AG04449 (cell line): ENCODE measurements at places on chromosomes 3 and 15.

DNA sequence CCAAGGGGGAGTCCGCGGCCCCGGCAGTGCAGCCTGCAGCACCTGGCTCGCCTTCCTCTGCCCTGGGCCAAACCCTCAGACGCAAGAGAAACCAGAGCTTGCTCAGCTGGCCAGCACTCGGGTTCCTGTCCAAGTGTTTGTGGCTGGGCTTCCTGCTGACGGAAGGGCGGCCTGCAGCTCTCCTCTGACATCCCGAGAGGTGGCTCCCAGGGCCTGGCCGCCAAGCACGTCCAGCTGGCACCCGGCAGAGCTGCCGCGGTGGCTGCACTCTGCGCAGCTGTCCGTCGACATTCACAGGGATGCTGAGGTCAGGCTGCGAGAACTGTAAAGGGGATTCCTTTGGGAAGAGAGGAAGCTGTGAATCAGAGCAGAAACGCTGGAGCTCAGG, 85.6 kb downstream of the CPN2 start:
- DNase-seq, result no peak

GRCh38 chr15:57403566-57404325, 27.4 kb downstream of the CGNL1 start:
- DNase-seq, result no peak

DNA sequence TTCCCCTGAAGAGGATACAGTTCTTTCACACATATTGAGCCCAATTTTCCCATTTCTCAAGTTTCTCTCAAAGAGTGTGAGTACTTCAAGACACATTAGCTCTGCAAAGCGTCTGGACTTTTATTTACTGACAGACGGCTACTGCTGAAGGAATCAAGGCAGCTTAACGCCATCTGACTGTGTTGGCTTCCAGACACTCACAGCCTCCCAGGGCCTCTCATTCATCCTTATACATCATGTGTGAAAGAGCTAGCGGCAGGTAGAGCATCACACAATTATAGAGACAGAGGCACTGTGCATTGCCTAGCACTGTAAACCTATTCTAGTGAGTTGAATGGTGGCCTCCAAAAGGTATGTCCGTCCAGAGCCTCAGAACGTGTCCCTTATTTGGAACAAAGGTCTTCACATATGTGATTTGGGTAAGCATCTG, 284.1 kb upstream of the STT3B start:
- no peak for DNase-seq

DNA sequence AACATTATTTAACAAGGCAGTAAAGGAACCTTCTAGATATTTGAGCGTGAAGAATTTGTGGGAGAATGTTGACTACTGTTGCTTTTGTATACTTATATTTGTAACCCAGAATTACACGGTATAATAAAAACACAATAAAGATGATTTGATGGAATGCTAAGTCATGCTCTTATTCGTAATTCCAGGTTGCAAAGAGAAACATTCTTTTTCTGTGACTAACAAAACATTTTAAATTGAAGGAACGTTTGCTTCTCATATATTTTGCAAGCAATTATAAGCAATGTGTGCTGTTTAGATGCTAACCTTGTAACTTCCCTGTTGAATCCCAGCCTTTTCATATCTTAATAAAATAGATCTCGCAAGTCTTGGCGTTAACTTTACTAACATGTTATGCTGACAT, 124.4 kb upstream of the CGNL1 start:
- DNase-seq, result peak; percentile 16

- DNase-seq, result no peak
Measured at GRCh38 chr3:171258316-171258715, 201.9 kb downstream of the TNIK start.

DNA sequence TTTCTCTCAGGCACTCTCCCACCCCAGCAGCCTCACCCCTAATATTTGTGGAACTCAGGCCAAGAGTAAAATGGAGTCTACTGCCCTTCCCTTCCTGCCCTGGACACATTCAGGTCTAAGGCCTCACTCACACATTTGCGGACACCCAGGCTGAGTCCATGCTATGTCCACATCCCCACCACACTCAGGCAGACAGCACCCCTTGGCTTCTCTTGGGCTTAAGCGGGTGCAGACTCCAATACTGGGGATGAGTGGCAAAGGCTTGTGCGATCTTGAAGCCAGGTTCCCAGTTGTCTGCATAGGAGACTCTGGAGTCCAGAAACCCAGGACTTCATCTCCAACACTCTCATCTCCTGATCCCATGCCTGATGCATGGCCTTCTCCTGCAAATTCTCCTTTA, 17.5 kb upstream of the CFAP100 start:
- DNase-seq, result no peak

DNA sequence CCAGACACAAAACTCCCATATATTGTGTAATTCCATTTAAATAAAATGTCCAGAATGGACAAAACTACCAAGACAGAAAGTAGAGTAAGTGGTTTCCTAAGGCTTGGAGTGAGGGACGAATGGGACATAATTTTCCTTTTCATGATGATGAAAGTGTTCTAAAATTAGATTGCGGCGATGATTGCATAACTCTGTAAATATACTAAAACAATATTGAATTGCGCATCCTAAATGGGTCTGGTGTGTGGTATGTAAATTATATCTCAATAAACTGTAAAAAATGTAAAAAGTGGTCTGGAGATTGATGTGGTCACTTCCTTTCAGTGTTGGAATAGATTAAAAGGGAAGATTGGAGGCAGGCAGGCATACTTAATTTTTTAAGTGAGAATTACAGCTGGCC, 105.9 kb upstream of the KCNAB1 start:
- no peak for DNase-seq

DNA sequence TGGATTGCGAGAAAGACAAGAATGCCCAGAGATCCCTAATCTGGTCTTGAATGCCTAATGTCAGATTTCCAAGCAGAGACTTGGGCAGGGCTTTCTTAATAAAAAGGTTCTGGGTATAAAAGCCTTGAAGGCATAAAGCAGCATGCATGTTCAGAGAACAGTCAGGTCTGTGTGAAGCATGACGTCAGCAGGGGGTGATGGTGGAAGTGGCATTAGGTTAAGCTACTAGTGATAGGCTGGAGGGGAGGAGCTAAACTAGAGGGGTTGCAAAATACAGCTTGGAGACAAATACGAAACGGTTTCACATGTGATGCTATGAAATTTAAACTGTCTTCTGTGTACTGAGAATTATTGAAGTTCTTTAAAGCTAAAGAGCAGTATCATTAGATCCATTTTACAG, 125.6 kb downstream of the VPS8 start:
- no peak for DNase-seq

- no peak for DNase-seq
Measured at GRCh38 chr3:142597906-142598305, 1.7 kb downstream of the PLS1 start.

DNA sequence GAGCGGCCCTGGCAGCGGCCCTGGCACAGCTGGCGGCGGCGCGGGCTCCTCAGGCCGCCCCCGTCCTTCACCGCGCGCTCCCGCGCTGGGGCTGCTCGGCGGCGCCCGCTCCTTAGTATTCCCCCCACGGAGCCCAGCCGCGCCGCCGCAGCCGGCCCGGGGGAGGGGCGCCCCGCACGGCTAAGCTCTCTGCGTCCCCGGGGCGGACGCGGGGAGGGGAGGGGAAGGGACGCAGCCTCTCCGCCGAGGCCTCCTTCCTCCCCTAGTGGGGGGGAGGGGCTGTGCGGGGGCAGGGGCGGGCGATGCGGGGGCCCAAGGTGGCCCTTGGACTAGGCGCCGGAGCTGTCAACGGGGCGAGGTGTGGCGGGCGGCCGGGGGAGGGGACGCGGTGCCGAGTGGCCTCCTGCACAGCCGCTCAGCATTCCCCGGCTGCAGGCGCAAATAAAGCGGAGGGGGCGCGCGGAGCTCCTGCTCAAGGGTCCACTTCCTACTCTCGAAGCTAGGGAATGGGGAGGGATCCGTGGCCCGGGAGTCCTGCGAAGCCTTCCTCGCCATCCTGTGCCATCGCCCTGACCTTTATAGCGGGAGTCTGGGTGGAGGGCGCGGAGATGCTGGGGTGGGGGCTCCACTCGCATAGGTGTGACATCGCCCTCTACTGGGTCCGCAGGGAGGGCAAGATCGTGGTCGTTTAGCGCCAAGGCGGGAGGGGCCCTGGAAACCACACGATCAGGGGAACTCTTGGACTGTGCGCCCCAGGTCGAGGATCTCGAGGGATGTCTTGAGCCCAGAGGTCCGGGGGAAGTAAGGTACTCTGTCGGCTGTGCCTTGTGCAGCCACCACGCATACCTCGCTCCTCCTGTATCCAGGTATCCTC, 22.2 kb downstream of the EPHB3 start:
- no peak for DNase-seq

GRCh38 chr3:99541181-99541580, 97.2 kb upstream of the COL8A1 start:
- no peak for DNase-seq

DNA sequence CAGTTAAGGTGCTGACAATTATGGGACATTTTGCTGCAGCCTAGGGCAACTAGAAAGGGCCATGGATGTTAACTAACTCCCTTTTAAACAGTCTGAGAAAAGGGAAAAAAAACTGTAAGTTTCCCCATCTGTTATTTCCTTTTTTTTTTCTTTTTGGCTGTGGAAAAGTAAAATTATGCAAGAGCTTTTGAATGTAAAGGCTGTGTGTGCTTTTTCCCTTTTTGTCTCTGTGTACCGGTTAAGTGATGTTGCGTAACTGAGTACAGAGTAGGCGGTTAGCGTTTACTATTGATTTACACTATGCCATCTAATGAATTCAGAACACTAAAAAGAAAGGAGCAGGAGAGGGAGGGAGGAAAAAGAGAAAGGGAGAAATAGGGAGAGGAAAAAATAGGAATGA, 403.6 kb downstream of the TIGIT start:
- DNase-seq, result no peak

DNA sequence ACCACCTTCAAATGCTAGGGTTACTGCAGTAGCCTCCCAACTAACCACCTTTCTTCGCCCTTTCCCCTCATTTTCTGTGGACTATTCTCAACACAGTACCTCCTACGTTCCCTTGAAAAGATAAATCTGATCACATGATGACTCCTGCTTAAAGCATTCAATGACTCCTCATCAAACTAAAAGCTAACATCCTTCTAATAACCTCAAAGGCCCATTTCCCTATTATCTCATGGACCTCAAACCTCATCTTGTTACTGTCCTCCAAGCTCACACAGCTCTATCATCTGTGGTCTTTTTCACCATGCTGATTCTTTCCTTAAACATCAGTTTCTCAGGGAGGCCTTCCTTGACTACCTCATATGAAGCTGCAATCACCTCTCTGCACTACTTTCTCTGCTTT, 29.6 kb downstream of the GADL1 start:
- DNase-seq, result no peak

- peak; percentile 51 for DNase-seq
Measured at GRCh38 chr15:77482570-77482969, 61.9 kb downstream of the HMG20A start.

GRCh38 chr15:96261575-96262034, 68.9 kb upstream of the NR2F2 start:
- no peak for DNase-seq

DNA sequence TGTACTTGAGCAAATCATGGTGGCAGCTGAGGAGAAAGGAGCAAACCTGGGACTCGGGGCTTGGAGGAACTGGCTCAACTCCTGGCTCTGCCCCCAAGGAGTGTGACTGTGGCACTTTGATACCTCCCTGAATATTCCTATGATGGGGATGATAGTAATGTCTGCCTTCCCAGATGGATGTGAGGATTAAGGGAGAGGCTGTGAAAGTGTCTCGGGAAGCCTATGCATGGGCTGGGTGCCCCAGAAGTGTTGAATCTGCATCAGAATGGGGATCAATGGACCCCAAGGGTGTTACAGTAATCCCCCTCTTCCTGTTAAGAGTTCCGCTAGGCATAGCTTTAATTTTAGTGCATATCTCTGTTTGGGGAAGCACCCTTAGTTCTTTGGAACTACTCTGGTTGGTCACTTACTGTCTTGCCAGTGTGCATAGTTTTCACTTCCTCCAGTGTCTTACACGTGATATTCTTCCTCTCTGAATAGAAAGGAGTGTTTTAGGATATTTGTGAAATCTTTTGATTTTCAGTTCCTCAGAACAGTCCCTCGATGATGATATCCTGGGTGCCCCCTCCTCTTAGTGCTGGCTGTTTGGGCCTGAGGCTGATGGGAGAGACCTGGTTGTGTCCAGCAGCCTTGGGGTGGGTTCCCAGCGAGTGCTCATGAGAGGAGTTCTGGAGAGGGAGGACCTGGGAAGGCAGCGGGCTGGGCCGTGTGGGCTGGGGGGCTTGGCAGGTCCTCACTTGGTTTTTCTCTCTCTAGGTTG, 97.5 kb downstream of the CHDH start:
- no peak for DNase-seq

DNA sequence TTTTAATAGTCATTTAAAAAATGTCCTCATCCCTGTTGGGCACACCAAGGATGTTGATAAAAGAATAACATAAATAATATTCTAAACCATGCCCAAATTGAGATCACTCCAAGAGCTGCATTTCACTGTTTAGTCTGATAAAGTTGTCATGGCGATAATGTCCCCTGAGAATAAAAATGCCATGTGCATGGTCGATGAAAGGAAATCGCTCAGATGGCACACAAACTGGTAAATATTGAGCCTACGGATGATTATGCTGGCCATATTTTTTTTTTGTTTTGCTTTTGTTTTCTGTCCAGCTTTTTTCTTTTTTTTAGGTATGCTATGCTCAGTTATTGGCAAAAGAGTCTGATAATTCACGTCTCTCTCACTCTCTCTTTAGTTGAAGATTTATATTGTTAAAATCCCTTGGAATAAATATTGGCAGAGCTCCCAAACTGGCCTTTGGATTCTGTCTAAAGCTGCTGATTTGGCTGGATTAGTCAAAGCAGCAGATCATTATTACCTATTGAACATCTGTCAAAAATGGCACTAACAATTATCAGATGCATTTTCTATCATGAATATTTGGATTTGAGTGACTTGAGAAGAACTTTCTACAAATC, 643.8 kb downstream of the SQOR start:
- no peak for DNase-seq

- no peak for DNase-seq
Measured at GRCh38 chr3:99186016-99186415, 284.5 kb upstream of the DCBLD2 start.

GRCh38 chr15:90086868-90087268, 15.4 kb downstream of the IDH2 start:
- DNase-seq, result no peak

- no peak for DNase-seq
Measured at GRCh38 chr3:117409701-117410459, 700.3 kb downstream of the TUSC7 start.

- no peak for DNase-seq
Measured at GRCh38 chr3:10558736-10559135, 53.4 kb upstream of the ATP2B2 start.

DNA sequence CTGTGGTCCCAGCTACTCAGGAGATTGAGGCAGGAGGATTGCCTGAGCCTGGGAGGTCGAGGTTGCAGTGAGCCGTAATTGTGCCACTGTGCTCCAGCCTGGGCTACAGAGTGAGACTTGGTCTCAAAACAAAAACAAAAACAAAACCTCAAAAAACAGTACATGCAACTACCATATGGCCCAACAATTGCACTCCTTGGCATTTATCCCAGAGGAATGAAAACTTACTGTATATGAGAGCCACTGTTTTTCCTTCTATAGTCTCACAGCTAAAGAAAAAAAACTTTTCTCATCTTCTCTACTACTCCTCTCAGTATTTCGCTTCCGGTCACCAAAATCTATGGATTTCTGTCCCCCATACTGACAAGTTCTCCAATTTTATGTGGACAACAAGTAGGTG, 84.3 kb downstream of the FLNB start:
- DNase-seq, result no peak
